GM10248 (cell line): ENCODE measurements at places on chromosomes 2 and 18.

DNA sequence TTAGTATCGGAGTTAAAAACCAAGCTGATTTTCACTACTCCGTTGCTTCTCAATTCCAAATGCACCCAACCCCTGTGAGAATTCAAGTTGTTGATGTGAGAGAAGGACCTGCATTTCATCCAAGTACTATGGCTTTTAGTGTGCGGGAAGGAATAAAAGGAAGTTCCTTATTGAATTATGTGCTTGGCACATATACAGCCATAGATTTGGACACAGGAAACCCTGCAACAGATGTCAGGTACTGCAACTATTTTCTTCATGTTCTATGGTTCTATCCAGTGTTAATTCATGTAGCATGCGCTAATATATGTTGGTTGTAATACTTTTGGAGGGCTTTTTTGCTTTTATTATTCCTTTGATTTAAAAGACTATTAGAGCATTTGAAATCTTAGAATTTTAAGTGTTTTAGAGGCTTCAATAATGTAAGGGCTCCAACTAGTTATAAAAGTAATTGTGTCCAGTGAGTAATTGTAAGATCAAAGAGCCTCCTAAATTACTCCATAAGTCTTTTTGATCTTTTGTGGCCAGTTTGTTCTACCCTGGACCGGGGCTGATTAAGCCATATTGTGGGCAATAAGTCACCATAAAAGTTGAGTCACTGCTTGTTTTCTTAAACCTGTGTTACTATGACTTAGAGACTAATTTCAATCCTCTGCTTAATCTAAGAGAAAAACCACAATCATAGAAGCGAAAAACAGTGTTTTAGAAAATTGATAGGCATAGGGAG is 22.9 kb downstream of the DSG4 start:
- no peak for DNase-seq

- no peak for DNase-seq
Measured at GRCh38 chr2:164260506-164260905, 360.8 kb downstream of the GRB14 start.

DNA sequence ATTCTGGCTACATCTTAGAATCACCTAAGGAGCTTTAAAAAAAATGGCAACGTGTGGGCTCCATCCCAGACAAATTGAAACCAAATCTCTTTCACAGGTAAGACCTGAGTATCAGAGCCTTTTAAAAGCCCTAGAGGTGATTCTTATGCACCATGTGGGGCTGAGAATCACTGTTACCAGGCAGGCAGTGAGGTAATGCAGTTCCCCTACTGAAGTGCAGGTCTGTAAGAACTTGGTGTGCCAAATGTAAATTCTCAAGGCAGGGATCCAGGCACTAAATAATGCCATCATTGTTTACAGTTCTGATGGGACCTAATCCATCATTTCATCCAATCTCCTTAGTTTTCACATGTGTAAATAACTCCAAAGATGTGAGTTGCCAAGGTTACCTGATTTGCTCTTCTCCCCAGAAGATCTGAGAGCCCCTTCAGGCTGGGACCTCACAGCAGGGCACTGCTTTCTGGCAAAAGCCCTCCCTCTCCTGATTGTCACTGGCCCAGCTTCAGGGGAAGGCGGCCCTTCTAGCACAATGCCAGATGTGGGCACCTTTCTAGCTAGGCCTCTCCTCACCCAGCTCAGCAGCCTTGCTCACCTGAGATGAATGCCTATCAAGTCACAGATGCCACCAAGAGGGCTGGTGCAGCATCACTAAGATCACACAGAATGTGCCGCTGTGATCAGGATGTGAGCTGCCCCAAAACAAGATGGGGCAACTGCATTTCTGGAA is 73.6 kb upstream of the RGPD5 start:
- DNase-seq = no peak

DNA sequence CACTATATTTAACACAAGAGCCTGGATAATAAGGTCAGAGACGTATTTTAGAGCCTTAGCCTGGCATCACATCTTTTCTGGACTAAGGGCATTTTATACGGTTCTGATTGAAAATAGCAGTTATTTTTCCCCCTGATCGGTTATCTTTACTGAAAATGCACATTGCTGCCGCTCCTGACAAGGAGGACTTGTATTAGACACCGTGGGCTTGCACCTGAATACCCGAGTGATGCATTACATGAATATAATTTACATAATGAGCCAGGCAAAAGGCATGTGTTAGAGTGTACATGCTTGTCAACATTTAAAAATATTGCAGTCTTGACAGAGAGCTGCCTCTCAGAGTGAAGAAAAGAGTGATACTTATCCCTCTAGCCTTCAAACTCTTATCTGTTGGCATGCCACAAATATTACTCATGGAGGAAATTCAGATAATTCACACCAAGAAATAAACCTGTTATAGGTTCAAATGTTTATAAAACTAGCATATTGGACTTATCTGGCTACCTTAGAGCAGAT is 470.5 kb upstream of the ETAA1 start:
- no peak for DNase-seq

DNA sequence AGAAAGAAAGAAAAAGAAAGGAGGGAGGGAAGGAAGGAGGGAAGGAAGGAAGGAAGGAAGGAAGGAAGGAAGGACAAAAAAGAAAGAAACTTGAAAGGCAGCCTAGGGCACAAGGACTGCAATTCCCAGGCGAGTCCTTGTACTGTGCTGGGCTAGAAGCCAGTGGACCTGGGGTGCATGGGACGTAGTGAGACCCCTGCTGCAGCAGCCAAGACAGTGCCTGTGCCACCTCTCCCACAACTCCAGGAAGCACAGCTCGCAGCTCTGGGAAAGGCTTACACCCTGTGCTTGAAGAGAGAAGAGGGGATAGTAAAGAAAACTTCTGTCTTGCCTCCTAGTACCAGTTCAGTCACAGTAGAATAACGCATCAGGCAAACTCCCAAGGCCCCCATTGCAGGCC is 227.9 kb upstream of the CDH7 start:
- no peak for DNase-seq

DNA sequence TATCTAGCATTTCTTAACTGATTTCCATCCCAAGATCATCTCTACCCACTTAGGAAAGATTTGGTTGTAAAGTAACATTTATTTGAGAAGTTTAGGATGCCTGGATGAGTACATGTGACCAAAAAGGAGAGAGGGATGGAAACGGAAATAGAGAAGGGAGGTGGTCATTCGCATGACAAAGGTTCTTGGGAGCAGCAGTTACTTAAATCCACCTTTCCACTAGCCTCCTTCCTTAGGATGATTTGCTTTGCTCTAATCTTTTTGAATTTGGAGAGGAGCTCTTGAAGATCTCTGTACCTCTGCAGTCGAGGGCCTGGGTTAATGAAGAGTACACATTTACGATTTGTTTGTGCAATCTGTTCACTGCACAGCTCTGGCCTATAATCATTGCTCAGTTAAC is 623.5 kb downstream of the EPHA4 start:
- no peak for DNase-seq

DNA sequence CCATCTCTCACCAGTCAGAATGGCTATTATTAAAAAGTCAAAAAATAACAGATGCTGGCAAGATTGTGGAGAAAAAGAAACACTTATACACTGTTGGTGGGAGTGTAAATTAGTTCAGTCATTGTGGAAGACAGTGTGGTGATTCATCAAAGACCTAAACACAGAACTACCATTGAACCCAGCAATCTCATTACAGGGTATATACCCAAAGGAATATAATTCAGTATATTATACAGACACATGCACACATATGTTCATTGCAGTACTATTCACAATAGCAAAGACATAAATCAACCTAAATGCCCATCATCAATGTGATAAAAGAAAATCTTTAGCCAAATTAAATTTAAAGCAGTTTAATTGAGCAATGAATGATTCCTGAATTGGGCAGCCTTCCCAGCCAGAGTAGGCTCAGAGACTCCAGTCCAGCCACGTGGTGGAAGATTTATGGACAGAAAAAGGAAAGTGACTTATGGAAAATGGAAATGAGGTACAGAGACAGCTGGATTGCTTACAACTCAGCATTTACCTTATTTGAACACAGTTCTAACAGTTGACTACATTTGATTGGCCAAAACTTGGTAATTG is 377.1 kb upstream of the SLC39A10 start:
- DNase-seq = no peak

DNA sequence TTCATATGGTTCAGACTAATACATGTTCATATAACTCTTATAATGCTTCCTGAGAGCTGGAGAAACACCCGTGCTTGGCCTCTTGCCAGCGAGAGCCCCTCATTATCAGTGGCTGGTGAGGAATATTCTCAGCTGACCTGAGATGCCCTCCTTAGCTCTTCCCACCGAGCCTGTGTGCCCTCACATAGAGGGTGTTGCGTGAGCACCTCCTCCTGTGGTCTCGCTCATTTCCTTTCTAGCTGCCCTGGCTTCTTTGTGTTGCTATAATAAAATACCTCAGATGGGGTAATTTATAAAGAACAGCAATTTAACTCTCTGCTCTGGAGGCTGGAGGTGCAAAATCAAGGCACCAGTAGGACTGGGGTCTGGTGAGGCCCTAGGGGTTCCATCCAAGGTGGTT is 80.5 kb upstream of the ALKAL2 start:
- no peak for DNase-seq

DNA sequence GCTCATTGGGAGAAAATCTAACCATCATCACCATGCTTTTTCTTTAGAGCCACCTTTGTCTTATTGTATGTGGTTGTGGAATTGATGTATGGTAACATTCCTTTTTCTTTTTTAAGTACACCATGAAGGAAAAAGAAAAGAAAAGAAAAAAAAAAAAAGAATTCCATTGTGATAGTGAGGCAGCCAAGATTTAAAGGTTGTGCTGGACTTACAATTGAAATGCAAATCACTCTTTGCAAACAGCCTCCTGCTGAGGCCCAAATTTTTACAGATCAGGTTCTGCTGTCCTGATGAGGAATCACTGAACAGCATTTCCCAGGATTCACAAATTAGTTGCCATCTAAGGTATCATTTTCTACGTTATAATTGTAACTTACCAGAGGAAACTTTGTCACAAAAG is 1101.0 kb upstream of the FANCL start:
- no peak for DNase-seq

GRCh38 chr2:162277381-162277780 is 34.1 kb upstream of the FAP start:
- DNase-seq = no peak

GRCh38 chr18:51559198-51559901 is 361.9 kb upstream of the MEX3C start:
- no peak for DNase-seq

DNA sequence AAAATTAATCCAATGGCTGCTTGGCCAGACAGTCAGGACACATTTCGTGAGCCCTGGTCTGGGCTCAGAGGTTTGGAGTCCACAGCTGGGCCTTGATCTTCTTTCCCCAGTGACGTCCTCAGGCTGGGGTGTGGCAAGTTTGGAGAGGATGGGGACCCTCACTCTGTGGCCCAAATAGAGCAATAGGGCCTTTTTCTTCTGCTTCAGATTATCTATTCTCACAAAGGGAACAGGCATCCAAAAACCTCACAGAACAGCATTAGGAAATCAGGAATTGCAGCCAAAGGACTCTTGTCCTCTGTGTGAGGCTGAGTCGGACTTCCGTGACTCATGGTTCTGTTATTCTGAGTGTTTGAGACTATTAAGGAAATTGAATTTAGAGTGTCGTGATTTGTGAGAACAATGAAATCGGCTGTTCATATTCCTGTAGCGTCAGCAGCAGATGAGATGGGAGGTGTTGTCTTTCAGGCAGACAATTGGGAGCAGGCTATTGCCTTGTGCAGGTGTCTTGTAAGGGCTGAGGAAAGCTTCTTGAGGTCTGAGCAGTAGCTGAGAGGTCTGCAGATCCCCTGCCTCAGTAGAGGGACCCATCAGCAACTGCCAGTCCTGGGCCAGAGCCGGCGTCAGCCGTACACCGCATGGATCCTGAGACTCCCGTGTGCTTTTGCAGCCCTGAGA is 113.8 kb downstream of the SH3RF3 start:
- DNase-seq = no peak

DNA sequence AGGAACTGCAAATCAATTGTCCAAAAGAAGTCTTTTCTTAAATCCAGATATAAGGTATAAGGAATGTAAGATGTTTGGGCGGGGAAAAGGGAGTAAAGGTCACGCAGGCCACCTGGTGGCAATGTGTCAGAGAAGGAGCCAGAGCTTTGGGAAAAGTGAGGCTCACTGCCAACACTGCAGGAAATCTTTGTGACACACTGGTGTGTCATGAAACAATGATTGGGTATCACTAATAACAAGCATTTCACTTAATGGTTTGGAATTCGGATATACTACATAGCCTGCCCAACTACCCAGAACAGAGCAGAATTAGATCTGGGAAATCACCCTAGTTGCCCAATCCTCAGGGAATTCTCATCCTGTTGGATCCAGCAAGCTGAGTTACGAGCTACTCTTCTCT is 61.0 kb downstream of the RBMS1 start:
- no peak for DNase-seq

DNA sequence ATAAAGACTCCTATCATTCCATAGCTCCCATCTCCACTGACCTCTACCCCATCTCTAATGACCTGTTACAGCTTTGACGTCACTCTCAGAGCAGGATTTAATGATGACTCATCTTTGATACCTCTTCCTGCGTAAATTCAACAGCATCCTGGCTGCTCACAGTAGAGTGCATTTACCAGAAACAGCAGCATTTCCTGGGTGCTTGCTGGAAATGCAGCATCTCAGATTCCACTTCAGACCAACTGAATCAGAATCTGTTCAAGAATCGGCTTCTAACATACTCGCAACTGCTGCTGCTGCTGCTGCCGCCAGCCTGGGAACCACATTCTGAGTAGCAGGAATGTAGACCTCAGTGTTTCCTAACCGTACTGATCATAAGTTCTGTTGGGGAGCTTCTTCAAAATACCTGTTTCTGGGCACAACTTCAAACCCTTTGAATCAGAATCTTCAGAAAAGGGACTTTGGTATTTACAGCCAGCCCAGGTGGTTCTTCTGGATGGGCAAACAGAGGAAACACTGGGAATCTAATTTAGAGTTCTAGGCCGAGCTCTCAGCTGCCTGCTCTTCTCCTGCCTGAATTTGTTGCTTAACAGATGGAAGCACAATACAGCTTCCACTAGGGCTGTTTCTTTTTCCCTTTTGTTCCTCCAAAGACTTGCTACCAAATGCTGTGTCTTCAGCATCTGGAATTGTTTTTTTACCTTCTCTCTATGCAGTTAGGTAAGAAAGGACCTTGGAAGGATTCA is 241.4 kb downstream of the NCKAP5 start:
- no peak for DNase-seq

DNA sequence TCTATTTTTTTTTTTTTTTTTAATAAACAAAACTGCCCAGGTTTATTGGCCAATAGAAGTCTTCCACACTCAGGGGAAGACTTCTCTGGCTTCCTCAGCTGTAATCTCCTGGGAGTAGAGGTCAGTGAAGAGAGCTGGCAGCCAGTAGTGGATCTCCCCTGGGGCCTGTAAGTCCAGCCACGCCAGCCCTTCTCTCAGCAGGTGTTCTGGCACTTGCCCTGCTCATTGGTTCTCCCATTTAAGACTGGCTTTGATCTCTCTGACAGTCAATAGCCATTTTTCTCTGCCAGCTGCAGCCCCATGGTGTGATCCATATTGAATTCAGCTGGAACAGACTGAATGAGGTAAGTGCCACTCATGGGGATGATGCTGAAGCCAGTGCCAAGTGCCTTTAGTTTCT is 170.6 kb upstream of the SPHKAP start:
- no peak for DNase-seq
